ENCODE measurements at places on chromosomes 11 and 22.

GRCh38 chr11:64607381-64607985 lies 16.5 kb downstream of the SLC22A12 start:
- DNase-seq, result no peak

DNA sequence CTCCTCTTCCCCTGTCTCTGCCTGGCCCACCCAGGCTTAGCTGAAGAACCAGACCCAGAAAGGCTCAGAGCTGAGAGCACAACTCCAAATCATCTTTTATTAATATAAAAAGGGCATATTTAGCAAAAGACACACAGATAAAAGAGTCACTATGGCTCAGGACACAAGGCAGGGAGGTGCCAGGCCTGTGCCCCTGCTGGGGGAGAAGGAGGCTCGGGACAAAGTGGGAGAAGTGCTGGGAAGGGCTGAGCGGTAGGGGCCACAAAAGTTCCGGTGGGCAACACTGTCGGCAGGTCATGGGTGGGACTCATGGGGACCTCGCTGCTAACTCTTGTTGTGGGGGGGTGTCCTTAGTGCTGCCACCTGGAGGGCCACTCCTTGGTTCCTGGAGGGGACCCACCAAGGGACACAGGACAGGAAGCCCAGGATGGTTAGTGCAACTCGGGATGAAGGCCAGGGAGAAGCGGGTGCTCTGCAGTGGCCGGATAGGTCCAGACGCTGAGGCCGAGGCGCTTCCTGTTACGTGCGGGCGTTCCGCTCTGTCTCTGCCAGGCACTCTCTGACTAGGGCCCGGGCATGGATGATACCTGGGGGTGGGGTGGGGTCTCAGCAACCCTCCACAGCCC lies 1.4 kb upstream of the PITPNM1 start:
- DNase-seq, result no peak

DNA sequence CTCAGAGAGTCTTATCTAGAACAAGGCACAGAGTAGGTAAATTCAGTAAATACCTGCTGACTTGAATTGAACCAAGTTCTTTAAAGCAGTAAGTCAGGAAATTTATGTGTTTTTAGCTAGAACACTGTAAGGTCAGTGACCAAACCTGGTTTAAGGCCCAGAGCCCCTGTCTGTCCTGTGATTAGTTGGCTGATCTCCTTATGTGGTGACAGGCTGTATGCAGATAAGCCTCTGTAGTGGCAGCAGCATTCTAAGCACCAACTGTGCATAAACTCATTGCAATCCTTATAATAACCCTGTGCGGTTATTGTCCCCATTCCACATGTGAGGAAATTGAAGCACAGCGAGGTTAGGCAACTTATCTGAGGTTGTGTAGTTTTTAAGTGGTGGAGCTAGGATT lies 40.5 kb downstream of the FBXO7 start:
- no peak for DNase-seq

- DNase-seq, result no peak
These were observed 201.9 kb downstream of the DDX10 start for GRCh38 chr11:108866781-108867180.

DNA sequence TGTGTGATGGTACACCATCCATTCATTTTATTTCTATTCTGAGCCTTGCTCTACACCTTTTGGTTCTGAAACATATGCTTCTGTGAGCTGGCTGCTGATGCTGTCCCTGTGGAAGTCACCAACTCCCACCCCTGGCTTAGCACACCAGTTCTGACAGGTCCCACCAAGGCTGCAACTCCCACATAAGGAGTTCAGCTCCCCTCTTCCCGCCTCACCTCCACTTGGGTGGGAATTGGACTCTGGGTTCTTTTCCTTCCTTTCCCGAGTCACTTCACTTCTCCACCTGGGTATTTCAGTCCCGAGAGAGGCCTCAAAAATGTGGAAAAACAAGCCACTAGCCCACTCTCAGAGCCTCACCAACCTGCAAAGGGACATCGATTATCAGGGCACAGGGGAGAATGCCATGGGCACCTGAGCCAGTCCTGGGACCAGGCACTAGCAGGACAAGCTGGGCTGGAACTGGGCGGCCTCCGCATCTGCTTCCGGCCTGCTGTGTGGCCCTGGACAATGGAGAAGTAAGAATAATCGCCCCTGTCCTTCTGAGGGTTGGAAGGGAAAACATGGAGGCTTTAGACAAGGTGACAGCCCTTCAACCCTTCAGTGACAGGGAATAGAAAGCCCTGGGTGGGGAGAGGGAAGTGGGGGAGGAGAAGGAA lies 80.1 kb downstream of the IGLL1 start:
- DNase-seq, result no peak

- DNase-seq, result no peak
These were observed 36.8 kb downstream of the POLR3H start for GRCh38 chr22:41507330-41508063.

DNA sequence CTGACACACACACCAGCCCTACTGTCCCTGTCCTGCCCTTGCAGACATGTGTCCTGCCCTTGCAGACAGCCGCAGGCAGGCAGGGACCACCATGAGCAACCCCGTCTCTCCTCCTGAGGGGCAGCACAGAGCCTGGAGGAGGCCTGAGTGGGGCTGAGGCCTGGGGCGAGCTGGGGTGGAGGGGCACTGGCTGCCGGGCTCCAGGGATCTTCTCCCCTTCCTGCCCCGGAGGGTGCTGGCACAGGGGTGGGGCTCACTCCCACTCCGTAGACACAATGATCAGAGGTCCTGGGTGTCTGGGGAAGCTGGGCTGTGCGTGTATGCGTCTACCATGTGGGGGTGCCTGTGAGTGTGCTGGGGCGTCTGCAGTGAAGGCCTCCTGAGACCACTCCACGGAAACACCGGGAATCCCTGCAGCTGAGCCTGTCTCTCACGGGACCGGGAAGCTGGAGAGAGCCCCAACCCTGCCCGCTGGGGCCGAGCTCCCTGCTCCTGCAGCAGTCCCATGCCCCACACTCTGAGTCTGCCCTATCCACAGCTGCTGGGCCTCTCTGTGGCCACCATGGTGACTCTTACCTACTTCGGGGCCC lies 588 bp downstream of the TSPAN32 start:
- DNase-seq, result no peak

- DNase-seq, result no peak
These were observed 5.0 kb upstream of the LIMK2 start for GRCh38 chr22:31206896-31207687.

DNA sequence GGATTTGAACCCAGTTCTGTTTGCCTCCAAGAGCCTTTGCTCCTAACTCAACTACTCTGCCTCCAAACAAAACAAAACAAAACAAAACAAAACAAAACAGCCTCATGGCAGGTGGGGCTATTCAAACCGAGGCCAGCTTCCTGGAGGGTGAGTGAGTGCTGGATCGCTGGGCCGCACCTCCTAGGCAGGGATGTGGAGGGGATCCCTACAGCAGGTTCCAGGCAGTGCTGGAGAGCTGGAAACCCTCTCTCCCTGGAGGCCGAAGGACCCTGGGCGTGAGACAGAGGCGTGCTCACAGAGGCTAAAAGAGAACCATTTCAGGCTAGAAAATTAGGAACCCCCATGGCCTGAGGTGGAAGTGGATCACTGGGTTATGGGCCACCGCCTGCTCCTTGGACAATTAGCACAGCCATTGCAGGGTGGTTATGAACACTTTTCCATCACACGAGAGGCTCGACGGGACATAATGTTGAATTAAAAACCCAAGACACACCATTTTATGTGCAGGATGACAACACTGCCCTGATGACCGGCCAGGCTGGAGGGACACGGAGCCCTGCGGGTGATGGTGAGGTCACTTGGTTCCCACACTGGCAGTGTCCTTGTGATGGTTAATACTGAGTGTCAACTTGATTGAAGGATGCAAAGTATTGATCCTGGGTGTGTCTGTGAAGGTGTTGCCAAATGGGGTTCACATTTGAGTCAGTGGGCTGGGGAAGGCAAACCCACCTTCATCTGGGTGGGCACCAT lies 35.2 kb downstream of the SHISAL1 start:
- no peak for DNase-seq

DNA sequence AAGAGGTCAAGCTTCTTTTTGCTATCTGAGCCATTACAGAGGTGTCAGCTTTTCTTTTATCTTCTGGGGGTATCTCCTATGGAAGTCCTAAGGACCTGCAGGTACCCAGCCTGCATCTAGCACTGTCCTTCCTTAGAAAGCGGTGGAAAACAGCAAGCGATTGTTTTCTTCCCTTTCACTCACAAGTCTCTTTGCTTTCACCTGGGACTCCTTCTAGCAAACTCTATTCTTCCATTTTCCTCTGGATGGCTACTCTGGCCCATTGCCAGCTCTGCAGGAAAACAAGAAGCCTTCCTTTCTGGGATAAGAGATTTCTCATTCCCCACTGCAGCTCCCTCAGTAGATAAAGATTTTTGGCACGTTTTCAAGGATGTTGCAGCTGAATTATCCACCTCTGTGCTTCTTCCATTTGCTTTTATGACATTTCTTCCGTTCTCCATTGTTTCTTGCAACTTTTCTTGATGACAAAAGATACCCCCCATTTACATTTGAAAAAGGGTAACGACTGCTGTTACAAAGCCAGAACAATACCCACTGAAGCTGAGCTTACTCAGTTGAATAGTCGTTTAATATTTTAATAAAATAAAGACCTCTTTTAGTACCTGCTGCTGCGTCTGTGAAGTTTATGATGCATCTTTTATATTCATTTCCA lies 40.2 kb upstream of the BDNF start:
- no peak for DNase-seq

DNA sequence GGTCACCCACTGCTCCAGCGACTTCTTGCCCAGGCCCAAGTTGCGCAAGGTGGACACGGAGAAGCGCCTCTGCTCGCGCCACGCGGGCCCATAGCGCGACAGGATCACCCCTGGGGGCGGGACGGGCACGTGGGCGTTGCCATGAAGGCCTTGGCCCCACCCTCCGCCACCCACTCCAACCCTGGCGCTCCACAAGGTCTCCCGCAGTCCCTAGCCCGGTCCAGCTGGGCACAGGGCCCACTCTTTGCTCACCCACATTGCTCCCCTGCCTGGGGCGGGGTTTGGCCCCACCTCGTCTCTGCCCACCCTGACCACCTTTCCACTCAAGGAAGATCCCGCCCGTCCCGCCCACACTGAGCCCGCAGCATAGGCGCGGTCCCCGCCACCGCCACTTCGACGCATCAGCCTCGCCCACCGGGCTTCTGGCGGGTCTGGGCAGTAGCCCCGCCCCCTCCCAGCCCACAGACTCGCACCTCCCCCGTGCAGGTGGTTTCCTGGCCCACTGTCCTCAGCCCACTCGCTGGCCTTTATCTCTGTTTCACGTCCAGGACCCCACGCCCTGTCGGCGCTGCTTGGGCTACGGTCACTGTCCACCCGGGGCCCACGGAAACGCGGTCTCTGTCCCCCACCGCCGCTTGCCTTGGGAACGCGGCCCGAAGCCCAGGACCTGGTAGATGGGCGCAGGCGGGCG lies 12.3 kb upstream of the CYP2D6 start:
- DNase-seq, result no peak
